ENCODE measurements at places on chromosomes 12 and 14.

GRCh38 chr12:42299392-42300308 is 26.2 kb downstream of the ZCRB1 start:
- DNase-seq = no peak

GRCh38 chr12:57280211-57281062 is 29.4 kb upstream of the STAC3 start:
- peak; percentile 45 for DNase-seq

DNA sequence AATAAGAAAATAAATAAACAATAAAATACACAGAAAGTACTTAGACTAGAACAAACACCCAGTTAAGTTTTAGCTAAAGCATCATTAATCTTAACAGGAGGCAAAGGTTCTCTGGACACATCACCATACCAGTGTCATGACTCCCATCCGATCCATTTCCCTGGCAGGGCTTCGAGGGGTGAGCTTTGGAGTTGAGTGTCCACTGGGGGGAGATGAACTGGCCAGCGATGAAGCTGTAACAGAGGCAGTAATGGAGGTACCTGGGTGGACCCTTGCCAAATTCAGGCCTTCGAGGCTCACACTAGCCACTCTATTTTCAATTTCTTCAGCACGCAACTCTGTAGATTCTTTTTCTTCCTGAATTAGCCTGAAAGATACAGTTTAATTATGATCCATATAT is 269.5 kb downstream of the ACSS3 start:
- DNase-seq = no peak

GRCh38 chr12:31001581-31002360 is 71.9 kb upstream of the DDX11 start:
- no peak for DNase-seq

GRCh38 chr14:73153272-73153671 is 17.0 kb downstream of the PSEN1 start:
- no peak for DNase-seq

GRCh38 chr14:94392510-94392935 is 4.1 kb upstream of the SERPINA1 start:
- no peak for DNase-seq

GRCh38 chr14:57848353-57848752 is 17.5 kb downstream of the SLC35F4 start:
- no peak for DNase-seq

- DNase-seq = no peak
These were observed 346.2 kb upstream of the PRICKLE1 start for GRCh38 chr12:42935756-42936155.

- DNase-seq = no peak
These were observed 476.3 kb upstream of the STXBP6 start for GRCh38 chr14:25526290-25526689.

DNA sequence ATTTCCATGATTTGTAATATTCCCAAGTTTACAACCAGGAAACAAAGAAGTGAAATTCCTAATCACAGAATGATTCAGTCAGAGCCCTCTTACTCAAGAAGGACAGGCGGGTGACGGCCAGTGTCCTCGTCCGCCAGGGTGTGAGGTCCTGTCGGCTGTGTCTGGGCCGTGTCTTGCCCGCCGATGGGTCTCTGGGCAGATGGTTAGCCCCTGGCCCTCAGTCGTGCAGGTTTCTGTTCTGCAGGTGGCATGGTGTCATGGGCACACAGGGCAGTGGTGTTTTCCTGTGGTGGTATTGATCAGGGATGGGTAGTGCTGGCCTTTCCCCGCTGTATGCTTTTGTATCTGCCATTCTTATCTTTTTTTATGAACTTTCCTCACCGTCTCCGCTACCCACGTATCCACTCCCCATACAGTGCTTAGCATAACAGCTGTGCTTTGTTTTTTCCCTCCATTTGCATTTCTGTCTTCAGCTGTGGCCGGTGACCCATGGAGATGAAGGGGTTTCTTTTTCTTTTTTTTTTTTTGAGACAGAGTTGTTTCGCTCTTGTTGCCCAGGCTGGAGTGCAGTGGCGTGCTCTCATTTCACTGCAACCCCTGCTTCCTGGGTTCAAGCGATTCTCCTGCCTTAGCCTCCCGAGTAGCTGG is 100.7 kb downstream of the TSPAN9 start:
- no peak for DNase-seq

DNA sequence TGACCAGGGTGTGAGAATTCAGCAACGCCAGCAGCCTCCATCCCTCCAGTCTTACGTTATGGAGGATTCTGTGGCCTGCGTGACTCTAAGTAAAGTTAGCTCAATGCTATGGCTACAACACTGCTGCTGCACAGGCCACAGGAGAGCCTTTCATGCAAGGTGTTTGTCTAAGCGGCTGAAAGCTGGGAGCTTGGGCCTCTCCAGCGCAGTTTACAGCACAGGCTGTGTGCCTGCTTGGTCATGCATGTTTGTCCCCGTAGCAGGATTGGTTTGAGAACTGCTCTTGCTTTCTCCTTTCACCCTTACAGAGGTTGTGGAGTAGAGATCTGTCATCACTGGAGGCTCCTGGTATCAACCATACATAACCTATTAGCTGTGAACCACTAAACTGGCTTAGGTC is 113.1 kb upstream of the TMCC3 start:
- DNase-seq = no peak

- DNase-seq = no peak
These were observed 191.8 kb downstream of the SLC16A7 start for GRCh38 chr12:59787610-59788009.

DNA sequence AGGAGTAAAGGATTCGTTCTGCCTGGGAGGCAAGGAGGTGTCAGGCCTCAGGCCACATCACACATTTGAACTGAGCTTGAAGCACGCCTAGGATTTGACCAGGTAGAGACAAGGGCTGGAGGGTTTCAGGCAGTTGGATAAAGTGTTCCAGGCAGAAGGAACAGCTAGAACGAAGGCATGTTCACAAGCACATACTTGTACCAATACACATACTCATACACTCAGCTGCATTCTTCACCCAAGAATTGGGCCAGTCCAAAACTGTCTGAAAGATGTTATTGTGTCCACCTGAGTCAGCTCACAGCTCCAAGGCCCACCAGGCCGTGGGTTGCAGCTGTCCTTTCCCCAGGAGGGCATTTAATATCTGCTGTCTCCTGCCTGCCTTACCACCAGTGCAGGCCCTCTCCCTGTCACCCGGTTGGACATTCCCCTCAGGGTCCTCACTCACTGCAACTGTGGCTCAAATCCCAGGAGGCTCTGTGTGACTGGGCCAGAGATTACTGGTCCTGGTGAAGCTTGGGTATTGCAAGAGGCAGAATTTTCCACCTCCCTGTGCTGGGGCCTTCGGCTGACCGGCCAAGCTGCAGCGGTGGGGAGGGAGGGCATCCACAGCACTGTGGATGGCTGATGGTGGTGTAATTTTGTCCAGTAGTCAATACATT is 12.8 kb upstream of the AQP2 start:
- DNase-seq = no peak

GRCh38 chr12:26118308-26118707 is 6.5 kb downstream of the BHLHE41 start:
- no peak for DNase-seq

- DNase-seq = no peak
These were observed 16.7 kb downstream of the SLC7A7 start for GRCh38 chr14:22798528-22798927.

DNA sequence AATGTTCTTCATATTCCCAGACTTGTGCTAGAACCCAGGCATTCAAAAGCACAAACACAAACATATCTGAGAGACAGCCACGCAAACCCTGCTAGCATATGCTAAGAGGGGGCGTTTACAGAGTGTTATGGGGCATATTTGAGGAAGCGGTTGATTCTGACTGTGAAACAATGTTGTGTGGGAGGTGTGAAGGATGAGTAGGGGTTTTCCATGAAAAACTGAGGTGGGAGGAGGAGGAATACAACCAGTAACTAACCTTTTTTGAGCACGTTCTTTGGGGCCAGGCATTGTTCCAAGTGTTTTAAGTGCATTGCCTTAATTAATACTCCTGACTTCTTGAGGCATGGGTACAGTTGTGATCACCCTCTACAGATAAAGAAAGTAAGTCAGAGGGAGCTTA is 499.5 kb downstream of the AACS start:
- DNase-seq = no peak

DNA sequence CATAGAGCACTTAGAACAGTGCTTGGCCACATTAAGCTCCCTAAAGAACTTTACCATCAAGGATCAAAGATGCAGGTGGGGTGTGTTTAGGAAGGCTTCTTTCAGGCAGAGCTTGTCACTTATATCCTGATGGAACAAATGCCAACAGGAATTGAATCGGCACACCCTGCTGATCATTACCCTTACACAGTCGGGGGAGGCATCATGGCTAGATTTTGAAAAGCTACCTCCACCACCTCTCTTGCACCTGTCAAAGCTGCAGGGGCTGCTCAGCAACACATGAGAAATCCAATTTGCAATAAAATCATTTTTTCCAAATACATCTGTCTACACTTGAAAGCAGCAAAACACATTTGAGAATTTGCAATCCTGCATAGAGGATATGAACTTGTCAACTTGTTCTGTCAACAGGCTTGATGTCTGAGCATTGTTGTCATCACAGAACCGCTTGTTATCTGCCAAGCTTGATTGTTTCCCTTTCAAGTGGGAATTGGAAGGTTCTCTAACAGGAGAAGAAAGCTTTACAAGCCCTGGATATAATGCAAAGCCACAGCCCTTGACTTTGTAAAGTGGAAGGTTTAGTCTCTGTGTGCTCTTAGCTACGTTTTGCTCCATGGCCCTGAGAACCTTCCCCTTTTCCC is 24.6 kb upstream of the TRIM9 start:
- DNase-seq = no peak

GRCh38 chr12:58540480-58541299 is 379.6 kb downstream of the LRIG3 start:
- DNase-seq = no peak

- DNase-seq = no peak
These were observed 106.9 kb downstream of the SCARB1 start for GRCh38 chr12:124756760-124757159.

DNA sequence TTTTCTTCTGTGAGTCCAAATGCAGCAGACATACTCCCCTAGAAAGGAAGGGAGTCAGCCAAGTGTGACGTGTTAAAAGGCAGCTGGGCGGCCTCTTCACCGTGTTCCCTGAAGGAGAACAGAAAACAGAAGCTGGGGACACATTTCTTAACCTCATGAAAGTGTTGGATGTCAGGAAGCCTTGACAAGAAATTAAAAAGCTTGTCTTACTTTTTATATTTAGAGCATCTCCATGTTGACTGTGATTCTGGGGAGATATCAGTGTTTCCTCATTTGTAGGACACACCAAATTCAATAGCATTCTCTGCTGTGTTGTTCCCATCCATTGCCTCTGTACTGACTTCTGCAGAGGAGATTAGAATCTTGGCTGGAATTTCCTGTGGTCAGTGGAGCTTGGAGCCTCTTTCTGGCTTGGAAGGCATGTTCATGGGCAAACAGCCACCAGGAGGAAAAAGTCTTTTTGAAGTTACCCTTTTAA is 93.7 kb downstream of the RMST start:
- no peak for DNase-seq

GRCh38 chr12:27344246-27344645 is 11.6 kb downstream of the BMAL2 start:
- DNase-seq = no peak

DNA sequence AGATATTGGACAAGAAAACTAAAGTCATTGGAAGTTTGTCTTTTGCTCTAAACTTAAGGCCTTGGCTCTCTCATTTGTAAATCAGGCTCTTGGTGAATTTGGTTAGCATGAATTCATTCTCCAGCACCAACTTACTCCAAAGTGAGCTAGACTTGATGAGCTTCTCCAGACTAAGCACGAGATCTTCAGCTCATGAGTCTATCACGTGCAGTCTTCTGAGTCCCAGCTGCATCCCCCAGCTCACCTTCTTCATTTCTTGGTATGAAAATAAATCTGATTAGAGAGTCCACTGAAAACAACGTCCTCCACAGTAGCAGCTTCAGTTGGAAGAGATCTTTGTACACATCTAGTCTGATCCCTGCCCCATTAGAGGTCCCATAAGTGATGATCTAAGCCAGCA is 52.5 kb upstream of the DDX11 start:
- DNase-seq = no peak

DNA sequence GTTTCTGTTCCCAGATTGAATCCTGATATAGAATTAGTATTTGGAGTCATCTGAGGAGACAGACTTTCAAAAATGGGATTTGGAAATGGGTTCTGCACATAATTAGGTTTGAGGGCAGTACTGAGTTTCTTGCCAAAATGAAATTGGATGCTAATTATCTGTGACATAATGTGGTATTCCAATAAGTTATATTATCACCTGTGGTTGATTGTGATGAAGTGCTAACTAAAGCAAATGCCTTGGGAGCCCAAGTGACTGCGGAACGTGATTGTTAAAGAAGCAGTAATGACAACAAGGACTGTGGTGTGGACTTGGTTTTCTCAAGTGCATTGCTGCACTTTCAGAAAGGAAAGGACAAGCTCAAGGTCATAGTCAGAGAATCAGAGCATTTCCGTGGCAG is 337.0 kb downstream of the IPO8 start:
- no peak for DNase-seq

DNA sequence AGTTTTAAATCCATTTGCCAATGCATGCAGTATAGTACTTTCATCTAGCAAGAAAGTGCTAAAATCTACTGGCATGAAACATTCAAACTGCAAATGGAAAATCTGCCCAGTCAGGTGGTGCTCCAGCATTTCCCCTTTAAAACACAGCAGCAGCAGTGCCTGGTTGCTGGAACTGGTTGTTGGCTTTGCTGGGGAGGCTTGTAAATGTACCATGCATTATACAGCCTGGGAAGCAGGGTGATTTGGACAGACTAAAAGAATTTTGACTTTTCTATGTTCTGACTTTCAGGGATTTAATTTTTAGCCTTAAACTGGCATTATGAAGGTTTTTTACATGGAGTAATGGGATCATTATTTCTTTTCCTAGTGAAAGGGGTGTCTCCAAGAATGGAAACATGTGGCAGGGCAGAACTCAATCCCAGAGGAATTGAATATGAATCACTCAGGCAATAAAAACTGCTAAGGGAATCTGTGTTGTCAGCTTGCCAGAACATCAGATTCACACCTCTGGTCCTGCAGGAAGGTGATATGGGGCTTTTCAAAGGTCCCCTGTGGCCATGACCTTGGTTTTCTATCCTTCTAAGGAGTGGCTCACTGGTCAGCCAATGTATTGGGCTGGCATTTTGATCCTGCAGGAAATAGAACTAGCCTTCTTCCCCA is 9.0 kb upstream of the PAX9 start:
- no peak for DNase-seq

- DNase-seq = no peak
These were observed 1.4 kb upstream of the CLMN start for GRCh38 chr14:95320955-95321600.

GRCh38 chr12:87383680-87384079 is 645.5 kb downstream of the C12orf50 start:
- DNase-seq = no peak

- no peak for DNase-seq
These were observed 741 bp downstream of the PROX2 start for GRCh38 chr14:74875204-74875603.

- no peak for DNase-seq
These were observed 424.5 kb upstream of the RGS6 start for GRCh38 chr14:71507681-71508080.
